Activated gamma-delta T cell treated with anti-CD3 and anti-CD28 coated beads, Interleukin-2, amount 50 U/mL, for 16 hours (primary cell): ENCODE measurements at places on chromosomes 6 and 20.

DNA sequence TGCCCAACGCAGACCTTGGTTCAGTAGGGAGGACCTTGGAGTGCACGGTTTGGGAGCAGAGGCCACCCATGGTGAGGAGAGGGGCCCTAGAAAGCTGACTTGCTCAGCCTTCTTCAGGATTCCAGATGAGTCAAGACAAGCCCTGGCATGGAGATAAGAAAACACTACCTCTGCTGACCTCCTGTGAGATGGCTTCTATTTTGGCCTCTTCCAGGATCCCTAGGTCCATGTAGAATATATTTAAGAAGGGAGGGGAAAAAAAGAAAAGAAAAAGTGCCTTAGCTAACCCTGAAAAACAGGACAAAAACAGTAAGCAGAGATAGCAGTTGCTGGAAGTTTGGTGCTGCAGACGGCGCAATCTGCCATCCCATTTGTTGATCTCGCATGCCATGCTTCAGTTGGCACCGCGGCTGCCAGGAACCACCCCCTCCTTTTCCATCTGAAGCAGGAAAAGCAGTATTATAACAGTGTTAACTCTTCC, 100.0 kb downstream of the ARMC2 start:
- no peak for DNase-seq

- DNase-seq = no peak
Observed at GRCh38 chr6:159832946-159833345, 32.9 kb downstream of the PNLDC1 start.

DNA sequence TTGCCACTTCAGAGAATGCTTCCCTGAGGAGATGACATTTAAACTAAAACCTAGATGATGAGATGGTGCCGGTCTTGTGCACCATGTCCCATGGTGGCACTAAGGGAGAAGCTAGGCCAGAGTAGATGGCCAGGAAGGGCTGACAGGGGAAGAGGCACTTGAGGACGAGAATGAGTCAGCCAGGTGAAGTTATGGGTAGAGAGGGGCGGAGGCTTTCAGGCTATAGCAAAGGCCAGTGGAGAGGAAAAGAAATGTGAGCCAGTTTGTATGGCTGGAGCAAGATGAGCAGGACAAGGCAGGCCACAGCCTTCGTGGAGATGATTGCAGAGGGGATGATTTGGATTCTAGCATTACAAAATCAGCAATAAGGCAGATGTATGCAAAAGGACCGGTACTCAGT, 44.7 kb upstream of the ADGRF4 start:
- DNase-seq = no peak

DNA sequence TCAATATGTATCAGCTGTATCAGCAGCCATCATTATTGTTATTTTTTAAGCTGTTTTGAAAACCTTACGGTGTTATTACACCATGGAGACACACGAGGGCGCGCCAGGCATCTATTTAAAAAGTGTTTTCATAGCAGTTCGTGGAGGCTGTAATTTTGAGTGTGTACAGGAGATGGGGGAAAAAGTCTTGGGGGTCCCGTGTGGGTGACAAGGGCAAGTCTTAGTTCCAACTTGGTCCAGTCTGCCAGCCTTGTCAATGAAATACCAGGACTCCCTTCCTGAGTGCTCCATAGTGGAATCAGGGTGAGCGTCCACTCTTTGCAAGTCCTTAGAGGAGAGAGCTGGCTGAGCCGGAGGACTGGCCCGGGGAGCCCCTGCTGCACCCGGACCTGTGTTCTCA, 43.3 kb downstream of the SLC2A10 start:
- DNase-seq = peak; percentile 14

DNA sequence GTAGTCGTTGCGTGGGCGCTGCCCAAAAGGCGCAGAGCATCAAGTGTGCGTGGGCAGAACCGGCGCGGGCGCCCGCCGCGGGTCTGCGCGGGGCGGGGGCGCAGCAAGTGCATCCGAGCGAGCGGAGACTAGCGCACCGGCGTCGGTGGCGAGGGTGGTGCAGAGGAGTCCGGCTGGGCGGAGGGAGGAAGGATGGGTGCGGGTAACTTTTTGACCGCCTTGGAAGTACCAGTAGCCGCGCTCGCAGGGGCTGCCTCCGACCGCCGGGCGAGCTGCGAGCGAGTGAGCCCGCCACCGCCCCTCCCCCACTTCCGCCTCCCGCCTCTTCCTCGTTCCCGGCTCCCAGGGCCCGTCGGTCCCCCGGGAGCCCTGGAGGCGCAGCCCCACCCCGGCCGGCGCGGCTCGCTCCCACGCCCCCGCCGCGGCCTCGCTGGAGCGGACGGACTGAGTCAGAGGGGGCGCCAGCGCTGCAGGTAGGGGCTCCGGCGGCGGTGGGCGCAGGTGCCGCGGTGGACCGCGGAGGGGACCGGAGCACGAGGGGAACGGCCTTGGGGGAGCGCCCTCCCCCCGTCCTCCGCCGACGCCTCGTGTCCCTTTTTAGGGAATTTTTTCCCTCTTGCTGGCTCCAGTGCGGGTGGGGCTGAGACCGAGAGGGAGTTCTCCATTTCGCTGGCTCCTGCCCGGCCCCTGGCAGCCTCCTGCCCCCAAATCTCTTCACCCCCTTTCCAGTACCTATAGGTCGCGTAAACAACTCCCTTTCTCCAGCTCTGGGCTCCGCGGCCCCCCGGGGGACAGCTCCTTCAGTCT, 1.6 kb upstream of the DBNDD2 start:
- no peak for DNase-seq

GRCh38 chr6:127514179-127514772, 4.9 kb downstream of the MTCL3 start:
- no peak for DNase-seq

DNA sequence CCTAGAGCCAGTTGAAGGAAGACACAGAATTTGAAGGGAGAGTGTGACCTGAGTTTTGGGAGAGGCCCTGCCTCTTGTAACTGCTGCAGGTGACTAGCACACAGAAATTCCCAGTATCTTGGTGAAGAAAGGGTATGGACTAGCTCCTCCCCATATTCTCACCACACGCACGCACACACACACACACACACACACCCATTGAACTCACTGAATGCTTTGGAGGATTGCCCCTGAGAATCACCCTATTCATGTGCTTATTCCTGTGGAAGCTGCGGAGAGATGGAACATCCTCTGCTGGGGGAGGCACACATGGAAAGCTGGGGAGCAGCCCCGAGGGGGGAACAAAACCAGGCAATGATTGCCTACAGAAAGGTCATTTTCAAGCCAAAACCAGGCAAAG, 6.2 kb upstream of the LMBRD1 start:
- DNase-seq = no peak

GRCh38 chr20:54172532-54172855, 1.3 kb downstream of the CYP24A1 start:
- DNase-seq = no peak

GRCh38 chr6:165668951-165669350, 5.9 kb upstream of the PDE10A start:
- no peak for DNase-seq

DNA sequence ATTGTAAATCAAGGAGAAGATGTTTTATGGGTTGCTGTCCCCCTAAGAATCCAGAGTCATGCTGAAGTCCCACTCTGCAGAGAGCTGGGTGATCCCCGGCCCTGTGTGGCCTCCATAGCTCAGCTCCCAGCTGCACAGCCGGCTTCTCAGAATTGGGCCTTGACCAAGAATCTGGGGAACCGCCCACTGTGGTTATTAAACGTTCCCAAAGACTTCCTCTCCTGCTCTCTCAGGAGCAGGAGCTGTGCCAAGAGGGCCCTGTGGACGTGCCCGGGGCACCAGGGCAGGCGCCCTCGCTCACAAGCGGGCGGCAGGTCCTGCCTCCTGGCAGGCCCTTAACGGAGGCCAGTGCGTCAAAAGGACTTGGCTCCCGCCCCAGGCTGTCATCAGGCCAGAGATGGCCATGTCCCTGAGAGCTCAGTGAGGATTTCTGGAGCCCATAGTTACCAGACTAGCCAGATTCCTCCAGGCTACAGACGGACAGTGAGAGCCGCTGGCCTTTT, 30.4 kb downstream of the ZC3H12D start:
- DNase-seq = no peak

DNA sequence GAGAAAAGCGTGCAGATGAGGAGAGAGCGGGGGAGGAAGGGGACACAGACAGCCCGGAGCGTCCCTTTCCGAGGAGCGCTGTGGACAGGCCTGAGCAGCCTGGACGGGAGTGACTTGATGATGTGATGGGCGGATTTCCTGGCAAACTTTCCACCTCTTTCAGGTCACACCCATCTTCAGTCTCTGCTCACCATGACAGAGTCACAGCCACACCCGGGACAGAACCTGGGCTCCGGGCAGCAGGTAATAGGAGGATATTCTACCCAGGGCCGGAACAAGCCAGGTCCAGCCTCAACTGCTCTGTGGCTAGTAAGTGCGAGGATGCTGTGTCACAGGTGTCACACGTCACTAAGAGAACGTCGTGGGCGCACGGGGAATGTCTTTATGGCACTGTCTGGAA, 84.3 kb downstream of the THBS2 start:
- DNase-seq = no peak

- no peak for DNase-seq
Observed at GRCh38 chr6:143206550-143206949, 145.9 kb downstream of the AIG1 start.

DNA sequence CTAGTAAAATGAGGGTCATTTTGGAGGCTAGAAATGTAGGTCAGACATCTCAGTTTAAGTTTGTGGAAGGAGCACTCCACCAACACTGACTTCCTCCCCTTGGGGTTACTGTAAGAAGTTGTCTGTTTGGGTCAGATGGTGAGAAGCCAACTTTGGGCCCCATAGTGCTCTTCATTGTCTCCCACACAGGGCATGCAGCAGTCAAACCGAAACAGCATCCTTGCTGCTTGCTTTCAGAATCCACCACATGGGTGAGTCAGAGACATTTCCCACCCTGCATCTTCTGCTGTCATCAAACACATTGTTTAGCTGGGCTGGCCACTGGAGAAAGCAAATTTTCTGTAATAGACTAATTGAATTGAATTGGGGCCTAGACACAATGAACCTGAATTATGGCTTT, 16.8 kb downstream of the IL17F start:
- no peak for DNase-seq

- no peak for DNase-seq
Observed at GRCh38 chr20:49603209-49603627, 35.3 kb upstream of the PTGIS start.

- DNase-seq = no peak
Observed at GRCh38 chr20:19765266-19765665, 7.2 kb downstream of the RIN2 start.

- no peak for DNase-seq
Observed at GRCh38 chr6:105199711-105200110, 19.9 kb upstream of the POPDC3 start.

DNA sequence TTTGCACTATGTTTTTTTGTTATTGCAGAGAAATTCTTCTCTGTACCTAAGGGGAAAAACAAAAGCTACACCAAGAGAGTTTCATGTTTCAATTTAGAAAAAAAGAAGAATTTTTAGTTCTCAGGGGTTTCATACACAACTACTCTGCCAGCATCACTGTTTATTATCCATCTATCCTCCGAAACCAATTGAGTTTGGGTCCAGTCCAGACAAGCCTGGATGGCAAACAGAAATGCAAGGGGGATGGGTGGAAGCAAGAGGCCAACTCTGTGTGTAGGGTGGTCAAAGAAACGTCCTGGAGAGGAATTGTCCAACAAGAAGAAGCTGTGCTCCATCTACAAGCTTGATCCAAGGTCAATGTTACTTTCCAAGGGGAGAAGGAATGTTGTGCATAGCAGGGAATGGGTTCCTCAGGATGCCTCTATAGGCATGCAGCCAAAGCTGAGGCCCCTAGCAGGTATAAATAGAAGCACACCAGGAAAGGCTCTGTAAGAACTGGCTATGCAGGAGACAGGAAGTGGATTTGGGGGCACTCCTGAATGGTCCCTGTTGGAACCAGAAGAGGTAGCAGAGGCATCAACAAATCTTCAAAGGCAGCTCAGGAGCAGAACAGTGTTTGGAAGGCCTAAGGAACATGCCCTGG, 64.4 kb downstream of the FILIP1 start:
- DNase-seq = no peak

GRCh38 chr6:113291751-113292445, 565.2 kb upstream of the MARCKS start:
- no peak for DNase-seq

DNA sequence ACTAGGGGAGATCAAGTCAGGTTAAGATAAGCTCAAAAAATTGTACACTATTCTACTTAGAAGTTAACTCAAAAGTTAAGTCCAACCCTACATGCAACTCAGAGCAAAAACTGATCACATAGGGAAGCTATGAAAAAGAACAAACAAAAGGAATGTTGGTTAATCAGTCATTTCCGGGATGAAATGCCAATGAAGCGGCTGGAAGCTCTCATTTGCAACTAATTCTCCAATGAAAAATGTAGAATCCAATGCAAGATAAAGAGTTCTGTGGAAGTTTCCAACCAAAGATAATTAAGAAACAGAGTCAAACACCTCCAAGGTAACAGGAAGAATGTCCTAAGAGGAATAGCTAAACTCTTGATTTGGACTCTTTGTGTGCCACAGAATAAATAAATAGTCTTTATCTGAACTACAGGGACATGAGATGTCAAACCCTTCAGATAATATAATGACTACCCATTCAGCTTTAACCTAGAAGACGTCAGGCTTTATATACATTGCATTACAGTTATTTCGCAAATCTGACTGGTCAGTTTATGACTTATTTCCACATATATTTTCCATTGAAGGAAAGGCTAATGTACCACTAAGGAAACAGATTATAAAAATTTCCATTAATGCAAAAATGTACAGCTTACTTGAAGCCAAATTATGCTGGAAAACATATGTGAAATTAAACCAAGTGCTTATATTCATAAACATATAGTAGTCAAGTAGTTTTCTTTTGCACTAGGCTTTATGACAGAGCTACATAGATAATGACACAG, 48.0 kb upstream of the DST start:
- DNase-seq = no peak

- no peak for DNase-seq
Observed at GRCh38 chr6:111278731-111279130, 191.4 kb downstream of the SLC16A10 start.

GRCh38 chr6:24093381-24093780, 32.6 kb upstream of the NRSN1 start:
- no peak for DNase-seq

GRCh38 chr6:73732845-73733675, 37.1 kb downstream of the CD109 start:
- DNase-seq = peak; percentile 51

DNA sequence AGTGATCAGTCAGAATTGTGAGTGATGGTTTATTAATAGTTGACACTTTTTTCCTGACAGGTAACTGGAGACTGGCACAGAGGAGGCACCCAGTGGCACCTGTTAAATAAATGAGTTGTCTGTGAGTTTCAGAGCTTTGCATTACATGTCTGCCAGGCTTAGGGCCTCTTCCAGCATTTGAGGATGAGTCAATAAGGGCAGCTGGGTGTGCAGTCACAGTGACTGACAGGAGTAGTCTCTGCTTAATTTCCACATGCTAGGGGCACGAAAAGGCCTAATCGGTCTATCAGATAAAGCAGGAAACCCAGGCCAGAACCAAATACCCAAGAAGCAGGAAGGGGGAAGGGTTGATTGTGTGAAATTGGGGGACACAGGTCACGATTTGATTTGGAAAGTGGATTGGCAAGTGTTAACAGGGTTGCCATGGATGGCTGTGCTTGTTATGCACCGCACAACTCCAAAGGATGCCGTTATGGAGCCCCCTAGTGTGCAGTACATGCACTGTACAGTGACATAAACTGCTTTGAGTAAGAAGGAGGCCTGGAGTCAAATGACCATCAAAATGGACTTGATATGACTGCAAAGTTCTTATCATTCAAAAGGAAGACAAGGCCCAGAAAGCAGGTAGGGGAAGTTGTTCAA, 111.9 kb upstream of the GGTLC1 start:
- peak; percentile 42 for DNase-seq
